ENCODE measurements at places on chromosomes 16 and 17.

- DNase-seq = peak; percentile 59
These were observed 74.9 kb upstream of the ZFHX3 start for GRCh38 chr16:73122604-73123391.

- no peak for DNase-seq
These were observed 14.7 kb downstream of the UBALD2 start for GRCh38 chr17:76279742-76280287.

DNA sequence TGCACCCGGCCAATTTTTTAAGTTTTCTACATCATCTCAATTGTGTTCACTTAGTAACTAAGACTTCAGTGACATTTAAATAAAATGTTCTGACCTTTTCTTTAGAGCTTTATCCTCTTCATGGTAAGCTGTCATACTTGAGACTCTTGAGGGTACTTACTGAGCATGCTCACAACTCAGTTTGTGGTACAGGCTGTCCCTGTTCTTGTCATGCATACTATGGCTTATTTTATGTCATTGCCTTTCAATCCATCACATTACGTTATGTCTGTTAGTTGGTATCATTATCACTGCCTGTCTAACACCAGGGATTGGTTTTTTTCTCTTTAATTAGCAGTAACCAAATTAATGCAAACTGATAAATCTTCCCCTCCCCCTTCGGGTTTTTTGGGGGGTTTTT lies 41.9 kb upstream of the RHBDL3 start:
- DNase-seq = no peak

DNA sequence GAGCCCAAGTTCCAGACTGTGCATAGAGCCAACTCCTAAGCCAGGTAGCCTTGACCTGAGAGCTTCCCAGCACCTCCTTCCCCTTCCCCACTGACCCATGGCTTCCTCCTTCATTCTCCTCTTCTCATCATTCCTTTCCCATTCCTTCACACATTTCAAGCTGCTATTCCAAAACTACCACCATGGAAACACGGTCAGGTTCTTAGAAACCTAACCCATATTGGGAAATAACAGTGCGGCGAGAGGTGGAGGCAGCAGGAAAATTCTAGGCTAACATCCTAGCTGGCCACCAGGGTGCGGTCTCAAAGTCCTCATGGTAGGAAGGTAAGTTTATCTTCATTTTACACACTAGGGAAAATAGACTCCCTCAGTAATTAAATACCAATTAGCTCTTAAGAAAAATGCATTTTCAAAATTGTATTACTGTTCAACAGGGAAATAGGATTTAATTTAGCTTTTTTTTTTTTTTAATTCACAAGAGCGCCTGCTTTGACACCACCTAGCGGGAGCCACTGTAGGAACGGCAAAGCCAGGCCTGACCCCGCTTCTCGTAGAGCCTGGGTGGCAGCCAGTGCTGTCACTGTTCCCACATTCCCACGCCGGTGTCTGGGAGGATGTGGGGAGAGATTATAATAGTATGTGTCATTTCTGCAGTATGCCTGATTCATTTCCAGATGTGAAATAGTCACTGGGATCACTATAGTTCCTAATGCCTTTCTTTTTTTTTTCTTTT lies 14.0 kb upstream of the SPHK1 start:
- no peak for DNase-seq

DNA sequence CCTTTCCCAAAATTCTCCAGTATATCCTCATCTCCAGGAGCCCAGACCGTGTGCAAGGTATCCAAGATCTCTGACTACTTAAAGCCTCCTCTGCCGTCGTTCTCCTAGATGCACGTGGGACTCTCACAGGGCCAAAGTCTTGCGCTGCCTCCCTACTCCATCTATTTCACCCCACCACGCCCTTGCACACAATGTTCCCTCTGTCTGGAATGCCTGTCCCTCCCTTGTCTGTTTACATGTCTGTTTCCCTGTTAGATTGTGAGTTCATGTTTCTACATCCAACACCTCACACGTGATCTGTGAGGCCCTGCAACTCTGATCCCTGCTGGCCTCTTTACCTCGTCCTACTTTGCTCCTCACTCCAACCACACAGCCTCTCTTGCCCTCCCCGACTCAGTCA lies 4.9 kb upstream of the FZD2 start:
- no peak for DNase-seq

- no peak for DNase-seq
These were observed 36.4 kb downstream of the MYH13 start for GRCh38 chr17:10336393-10336792.

GRCh38 chr16:79188739-79189122 lies 411.8 kb downstream of the MAF start:
- no peak for DNase-seq

DNA sequence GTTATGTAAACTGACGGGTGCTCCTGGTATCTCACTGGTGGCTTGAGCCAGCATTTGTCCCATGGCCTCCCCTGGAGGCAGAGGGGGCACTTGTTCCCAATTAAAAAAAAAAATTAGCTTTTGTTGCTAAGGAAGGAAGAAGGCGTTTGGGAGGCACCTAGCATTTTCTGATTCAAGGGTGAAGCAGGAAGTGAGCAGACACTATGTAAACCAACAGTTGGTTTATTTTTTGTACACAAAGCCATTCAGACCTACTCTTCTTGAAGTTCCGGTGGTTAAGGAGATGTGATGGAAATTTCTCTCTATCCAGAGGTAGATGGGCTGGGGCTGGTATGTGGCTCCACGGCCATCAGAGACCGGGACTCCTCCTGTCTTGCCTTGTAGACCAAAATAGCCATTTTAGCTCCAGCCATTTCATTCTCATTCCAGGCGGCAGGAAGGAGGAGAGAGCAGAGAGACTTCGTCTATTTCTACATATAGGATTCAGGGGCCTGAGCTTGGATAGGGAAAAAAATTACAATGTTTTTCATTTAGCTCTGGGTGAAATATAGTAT lies 103.0 kb downstream of the SNX29 start:
- DNase-seq = peak; percentile 46

Measured in central memory CD4-positive, alpha-beta T cell (primary cell).